Right lung (tissue), 10 donors: ENCODE measurements at places on chromosomes 1 and 21. TPM values are rescaled to one million over a fixed set of nuclear protein-coding genes. Genes with fewer than 3 reads are reported as not detected.

DNA sequence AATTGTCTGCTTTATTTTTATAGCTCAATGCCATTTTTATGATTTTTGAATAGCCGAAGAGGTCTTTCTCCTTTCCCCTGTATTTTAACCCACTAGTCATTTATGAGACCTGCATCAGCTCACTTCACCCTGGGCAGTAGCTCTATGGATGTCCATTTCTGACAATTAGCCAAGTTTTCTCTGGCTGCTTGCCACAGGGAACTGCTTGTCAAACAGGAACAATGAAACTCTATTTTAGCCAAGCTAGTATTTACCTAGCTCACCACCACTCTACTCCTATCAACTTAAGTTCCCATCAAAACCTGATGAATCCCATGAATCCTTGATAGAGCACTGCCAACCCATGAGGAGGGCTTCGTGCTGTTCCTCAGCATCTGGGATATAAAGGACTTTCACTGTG, 406.7 kb downstream of the RWDD3 start:
- DNase-seq: peak; percentile 22

GRCh38 chr1:204266504-204267034, 52.8 kb upstream of the GOLT1A start:
- no peak for DNase-seq

B3GALT2 gene
- 14.0 TPM for polyA plus RNA-seq

- no peak for DNase-seq
These were observed 334.5 kb downstream of the NUF2 start for GRCh38 chr1:163656095-163656759.

VSIG8 gene
- not detected for polyA plus RNA-seq

- peak; percentile 86 for DNase-seq
These were observed at the start of gene STPG1 for GRCh38 chr1:24413350-24414163. Gene STPG1, minus strand, starts transcription at chr1:24413782. Its CDS starts 12,394 bp downstream, at chr1:24401388.

- no peak for DNase-seq
These were observed 25.4 kb upstream of the PARP1 start for GRCh38 chr1:226433341-226433720.
